ENCODE measurements at places on chromosomes 7 and 10.

- no peak for DNase-seq
These were observed 48.0 kb downstream of the NT5C2 start for GRCh38 chr10:103145046-103145445.

DNA sequence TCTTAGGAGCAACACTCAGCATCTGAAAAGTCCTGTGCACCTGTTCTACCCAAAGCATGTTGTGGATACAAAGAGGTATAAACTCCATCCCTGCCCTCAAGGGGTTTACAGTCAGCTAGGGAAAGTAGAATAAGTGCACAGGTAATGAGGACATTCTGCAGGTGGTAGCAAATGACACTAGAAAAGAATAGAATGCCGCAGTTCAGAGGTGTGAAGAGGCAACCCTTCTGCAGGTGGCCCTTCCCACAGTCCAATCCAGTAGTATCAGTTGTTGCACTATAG is 36.7 kb downstream of the WBP1L start:
- DNase-seq, result no peak

DNA sequence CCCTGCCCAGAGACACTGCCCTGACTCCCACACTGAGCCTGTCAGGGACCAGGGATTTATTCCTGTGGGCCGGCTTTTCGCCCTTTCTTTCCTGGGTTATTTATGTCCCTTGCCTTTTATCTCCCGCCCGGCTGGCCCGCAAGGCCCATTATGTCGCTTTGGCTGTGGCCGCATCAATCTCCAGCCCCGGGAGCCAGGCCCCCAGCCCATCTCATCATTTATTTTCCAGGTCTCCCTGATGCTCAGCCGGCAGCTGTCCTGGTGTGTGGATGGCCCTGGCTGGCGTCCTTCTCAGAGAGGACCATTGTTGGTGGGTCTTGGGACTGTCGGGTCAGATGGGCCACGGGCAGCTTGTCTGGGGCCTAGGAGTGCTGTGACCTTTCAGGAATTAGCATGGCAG is 82.3 kb downstream of the FAM241B start:
- no peak for DNase-seq

- DNase-seq, result peak; percentile 18
These were observed 58.4 kb upstream of the HDAC9 start for GRCh38 chr7:18437101-18437500.

- DNase-seq, result no peak
These were observed 58.9 kb downstream of the PRKAR2B start for GRCh38 chr7:107103369-107103768.

DNA sequence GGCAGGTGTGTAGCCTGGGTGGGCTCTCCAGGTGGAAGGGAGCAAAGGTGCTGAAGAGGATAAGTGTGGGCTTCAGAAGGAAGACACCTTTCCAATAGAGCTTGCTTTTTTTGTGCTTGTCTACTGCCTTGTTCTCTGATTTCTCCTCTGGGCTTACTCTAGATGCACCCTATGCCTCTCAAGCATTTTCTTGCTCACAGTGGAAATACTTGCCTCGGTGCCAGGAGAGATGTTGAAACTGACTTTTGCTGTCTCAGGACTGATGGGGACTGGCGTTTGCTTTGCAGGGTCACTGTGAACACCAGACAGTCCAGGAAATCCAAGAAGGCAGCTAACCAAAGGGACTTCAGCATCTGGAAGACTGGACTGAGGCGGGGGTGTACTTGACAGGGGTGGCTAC is 187.9 kb downstream of the SNX10 start:
- peak; percentile 41 for DNase-seq

DNA sequence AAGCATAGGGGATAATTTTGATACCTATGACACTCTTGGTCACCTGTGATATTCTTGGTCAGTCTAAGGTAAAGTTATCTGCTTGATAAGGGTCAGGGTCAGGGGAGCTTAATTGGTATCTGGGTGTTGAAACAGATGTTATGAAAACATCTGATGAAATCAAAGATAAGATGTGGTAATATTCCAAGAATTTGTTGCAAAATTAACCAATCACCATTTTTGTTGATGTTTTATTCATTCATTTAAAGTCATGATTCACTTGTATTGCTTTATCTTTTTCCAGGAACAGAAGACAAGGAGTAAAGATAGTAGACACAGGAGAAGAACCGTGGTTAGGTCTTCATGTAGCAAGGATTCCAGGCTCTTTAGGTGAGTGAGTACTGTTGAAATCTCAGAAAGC is 103.1 kb downstream of the SEMA3C start:
- no peak for DNase-seq

Data from right lung (tissue), 10 donors.